ENCODE measurements at places on chromosomes 6 and 20. TPM values are rescaled to one million over a fixed set of nuclear protein-coding genes. Genes with fewer than 3 reads are reported as not detected.
A peak's percentile ranks its signal among the peaks of the same experiment; 100 is the strongest.

COL9A1 gene
- not detected for total RNA-seq

MEA1 gene
- 79.9 TPM for total RNA-seq

OPRL1 gene
- total RNA-seq: 0.15 TPM

DCDC2 gene
- not detected for total RNA-seq

DPPA5 gene
- not detected for total RNA-seq

TP53TG5 gene
- not detected for total RNA-seq

CD109 gene
- 94.5 TPM for total RNA-seq

HLA-DRB1 gene
- total RNA-seq: not detected

IL20RA gene
- 0.23 TPM for total RNA-seq

- no peaks in the 10 kb centered on the region for H3K36me3 ChIP-seq
- peaks cover 26% of the 10 kb centered on the region for H3K27me3 ChIP-seq
- H3K27ac ChIP-seq: no peak overlapping the region
- no peaks in the 10 kb centered on the region for H3K4me1 ChIP-seq
- no peak for DNase-seq
Measured at GRCh38 chr6:43748765-43749164, 21.2 kb upstream of the VEGFA start.

DNA sequence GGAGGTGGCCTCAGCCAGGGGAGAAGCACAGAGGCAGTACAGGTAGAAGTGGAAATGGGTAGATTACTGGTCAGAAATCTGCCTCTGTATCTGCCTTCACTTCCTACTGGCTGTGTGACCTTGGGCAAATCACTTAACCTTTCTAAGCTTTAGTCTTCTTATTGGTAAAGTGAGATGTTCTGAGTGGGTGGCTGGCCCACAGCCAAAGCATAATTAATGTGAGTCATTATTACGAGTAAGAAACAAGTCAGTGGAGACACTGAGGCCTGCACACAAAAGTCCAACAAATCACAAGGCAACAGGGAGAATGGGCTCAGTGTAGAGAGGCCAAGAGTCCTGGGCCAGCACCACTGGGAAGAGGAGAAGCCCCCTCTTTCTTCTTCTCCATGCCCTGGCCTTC, 39.1 kb downstream of the NRN1 start:
- no peak overlapping the region for H3K4me3 ChIP-seq
- peaks cover 16% of the 10 kb centered on the region for H3K4me1 ChIP-seq
- DNase-seq: peak; percentile 52
- H3K36me3 ChIP-seq: no peaks in the 10 kb centered on the region
- no peak overlapping the region for H3K27ac ChIP-seq

DNA sequence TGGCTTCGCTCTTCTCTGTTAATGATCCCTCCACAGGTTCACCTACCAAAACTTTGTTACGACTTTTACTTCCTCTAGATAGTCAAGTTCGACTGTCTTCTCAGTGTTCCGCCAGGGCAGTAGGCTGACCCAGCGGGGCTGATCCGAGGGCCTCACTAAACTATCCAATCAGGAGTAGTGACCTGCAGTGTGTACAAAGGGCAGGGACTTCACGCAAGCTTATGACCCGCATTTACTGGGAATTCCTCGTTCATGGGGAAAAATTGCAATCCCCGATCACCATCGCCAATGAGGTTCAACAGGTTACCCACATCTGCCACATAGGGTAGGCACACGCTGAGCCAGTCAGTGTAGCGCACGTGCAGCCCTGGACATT, 771.4 kb upstream of the DEFB115 start:
- no peak overlapping the region for H3K27ac ChIP-seq
- no peaks in the 10 kb centered on the region for H3K27me3 ChIP-seq
- H3K4me3 ChIP-seq: no peak overlapping the region

DNA sequence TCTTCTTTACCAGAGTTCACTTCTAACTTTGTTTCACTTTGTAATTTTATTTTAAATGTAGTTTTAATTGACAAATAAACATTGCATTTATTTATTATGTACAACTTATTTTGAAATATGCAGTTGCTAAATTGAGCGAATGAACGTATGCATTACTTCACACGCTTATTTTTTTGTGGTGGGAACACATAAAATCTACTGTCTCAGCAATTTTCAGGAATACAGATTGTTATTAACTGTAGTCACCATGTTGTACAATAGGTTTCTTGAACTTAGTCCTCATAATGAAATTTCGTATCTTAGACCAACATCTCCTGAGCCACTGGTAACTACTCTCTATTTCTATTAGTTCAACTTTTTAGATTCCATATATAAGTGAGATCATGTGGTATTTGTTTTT, 46.9 kb downstream of the NKAIN2 start:
- H3K4me1 ChIP-seq: no peaks in the 10 kb centered on the region
- no peaks in the 10 kb centered on the region for H3K36me3 ChIP-seq
- H3K27ac ChIP-seq: no peak overlapping the region
- no peaks in the 10 kb centered on the region for H3K27me3 ChIP-seq

DNA sequence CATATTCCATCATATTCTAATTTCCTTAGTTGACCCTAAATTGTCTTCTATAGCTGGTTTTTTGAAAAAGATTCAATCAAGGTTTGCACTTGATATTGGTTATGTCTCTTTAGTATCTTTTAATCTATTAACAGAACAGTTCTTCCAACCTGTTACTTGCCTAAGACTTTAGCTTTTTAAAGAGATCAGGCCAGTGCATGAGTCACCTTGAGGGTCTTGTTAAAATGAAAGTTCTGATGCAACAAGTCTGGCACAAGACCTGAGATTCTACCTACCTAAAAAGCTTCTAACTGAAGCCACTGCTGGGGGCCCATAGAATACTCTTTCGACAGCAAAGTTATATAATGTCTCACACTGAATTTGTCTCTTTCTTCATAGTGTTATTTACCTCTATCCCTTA, 3.2 kb downstream of the USP45 start:
- H3K27me3 ChIP-seq: no peaks in the 10 kb centered on the region
- H3K4me1 ChIP-seq: peaks cover 28% of the 10 kb centered on the region
- peak; percentile 51 for DNase-seq
- H3K4me3 ChIP-seq: no peak overlapping the region
- peaks cover 15% of the 10 kb centered on the region for H3K36me3 ChIP-seq

GRCh38 chr6:127963495-127963894, 62.6 kb upstream of the THEMIS start:
- no peak for DNase-seq
- H3K4me1 ChIP-seq: no peaks in the 10 kb centered on the region
- H3K36me3 ChIP-seq: peaks cover 23% of the 10 kb centered on the region
- no peak overlapping the region for H3K27ac ChIP-seq
- no peak overlapping the region for H3K4me3 ChIP-seq

DNA sequence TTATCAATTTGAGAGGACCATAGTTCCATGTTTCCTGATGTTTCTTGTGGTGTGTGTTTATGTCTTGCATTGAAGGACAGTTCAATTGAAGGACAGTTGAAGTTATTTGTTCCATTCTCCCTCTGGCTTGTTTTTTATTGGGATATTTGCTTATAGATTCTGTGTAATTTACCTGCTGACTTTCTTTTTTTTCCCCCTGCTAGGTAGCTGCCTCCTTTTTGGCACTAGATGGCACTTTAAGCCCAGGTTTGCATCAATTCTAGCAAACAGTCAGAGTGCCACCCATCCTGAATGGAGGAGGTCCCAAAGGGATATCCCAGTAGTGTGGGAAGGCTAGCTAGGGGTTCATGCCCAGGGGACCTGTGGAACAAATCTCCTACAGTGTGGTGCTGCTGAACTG, 78.1 kb downstream of the CFAP61 start:
- no peaks in the 10 kb centered on the region for H3K4me1 ChIP-seq
- peak overlapping the region; percentile 25 for H3K27ac ChIP-seq
- H3K27me3 ChIP-seq: no peaks in the 10 kb centered on the region

GRCh38 chr6:90338409-90338808, 41.8 kb upstream of the BACH2 start:
- H3K36me3 ChIP-seq: no peaks in the 10 kb centered on the region
- H3K27me3 ChIP-seq: no peaks in the 10 kb centered on the region
- no peak overlapping the region for H3K4me3 ChIP-seq
- H3K4me1 ChIP-seq: peaks cover 7% of the 10 kb centered on the region
- no peak overlapping the region for H3K27ac ChIP-seq
- peak; percentile 34 for DNase-seq

DNA sequence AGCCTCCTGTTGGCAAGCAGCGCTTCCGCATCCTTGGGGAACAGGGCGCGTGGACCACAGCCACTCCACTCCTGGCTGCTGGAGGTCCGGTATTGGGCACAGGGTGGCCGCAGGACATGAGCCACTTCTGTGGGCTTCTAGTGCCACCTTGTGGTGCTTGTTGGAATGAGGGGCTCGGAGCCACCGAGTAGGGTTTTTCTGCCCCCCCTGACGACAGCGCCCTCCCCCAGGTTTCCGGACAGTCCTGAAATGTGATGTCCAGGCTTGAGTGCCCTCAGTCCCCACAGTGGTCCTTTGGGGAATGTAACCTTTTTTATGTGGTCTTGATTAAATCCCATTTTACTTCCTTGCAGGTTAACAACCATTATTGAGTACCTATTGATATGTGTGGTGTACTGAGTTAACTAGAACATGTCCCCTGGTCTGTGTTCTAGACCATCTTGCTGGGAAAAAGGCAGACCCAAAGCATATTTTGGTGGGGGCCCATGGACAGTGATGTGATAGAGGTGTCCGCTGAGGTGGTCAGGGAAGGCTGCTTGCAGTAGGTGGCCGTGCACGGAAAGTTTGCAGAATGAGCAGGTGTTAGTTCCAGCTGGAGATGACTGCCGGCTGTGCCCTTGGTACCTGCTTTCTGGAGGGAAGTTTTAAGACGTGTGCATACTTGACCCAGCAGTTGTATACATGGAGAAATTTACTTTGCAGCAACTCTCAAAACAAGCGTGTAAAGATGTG, 70.0 kb downstream of the PTPN1 start:
- DNase-seq: peak; percentile 58
- H3K27me3 ChIP-seq: no peaks in the 10 kb centered on the region
- no peaks in the 10 kb centered on the region for H3K4me1 ChIP-seq
- no peak overlapping the region for H3K27ac ChIP-seq

DNA sequence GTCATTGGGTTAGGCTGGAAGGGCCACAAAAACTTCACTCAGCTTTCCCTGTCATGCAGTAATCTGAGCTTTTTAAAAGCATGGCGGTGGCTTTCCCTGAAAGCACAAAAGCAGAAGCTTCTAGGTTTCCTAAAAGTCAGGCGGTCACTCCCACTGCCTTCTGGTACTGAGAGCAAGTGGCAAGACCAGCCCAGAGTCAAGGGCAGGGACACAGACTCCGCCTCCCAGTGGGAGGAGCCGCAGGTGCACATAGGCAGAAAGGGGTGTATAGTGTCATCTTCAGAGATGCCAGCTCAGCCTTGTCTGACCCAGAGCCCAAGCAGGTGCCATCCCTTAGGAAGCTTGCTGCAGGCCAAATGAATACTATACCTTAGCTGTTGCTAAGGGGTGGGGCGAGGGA, 18.0 kb upstream of the PACSIN1 start:
- no peak overlapping the region for H3K27ac ChIP-seq
- H3K4me3 ChIP-seq: no peak overlapping the region
- H3K36me3 ChIP-seq: no peaks in the 10 kb centered on the region
- no peaks in the 10 kb centered on the region for H3K4me1 ChIP-seq
- no peaks in the 10 kb centered on the region for H3K27me3 ChIP-seq

- no peaks in the 10 kb centered on the region for H3K36me3 ChIP-seq
- peaks cover 14% of the 10 kb centered on the region for H3K4me1 ChIP-seq
- H3K27ac ChIP-seq: no peak overlapping the region
- DNase-seq: no peak
- H3K4me3 ChIP-seq: no peak overlapping the region
Measured at GRCh38 chr20:45998761-45999160, 9.9 kb upstream of the MMP9 start.

GRCh38 chr20:3080939-3081388, 3.6 kb downstream of the AVP start:
- H3K4me1 ChIP-seq: peaks cover 9% of the 10 kb centered on the region
- peak; percentile 33 for DNase-seq
- H3K36me3 ChIP-seq: no peaks in the 10 kb centered on the region
- H3K27ac ChIP-seq: no peak overlapping the region
- peaks cover 37% of the 10 kb centered on the region for H3K27me3 ChIP-seq
- no peak overlapping the region for H3K4me3 ChIP-seq

- H3K27me3 ChIP-seq: peaks cover 50% of the 10 kb centered on the region
- no peaks in the 10 kb centered on the region for H3K4me1 ChIP-seq
- H3K4me3 ChIP-seq: no peak overlapping the region
- no peak for DNase-seq
- no peak overlapping the region for H3K27ac ChIP-seq
Measured at GRCh38 chr20:62569615-62570014, 72.7 kb upstream of the SLCO4A1 start.

DNA sequence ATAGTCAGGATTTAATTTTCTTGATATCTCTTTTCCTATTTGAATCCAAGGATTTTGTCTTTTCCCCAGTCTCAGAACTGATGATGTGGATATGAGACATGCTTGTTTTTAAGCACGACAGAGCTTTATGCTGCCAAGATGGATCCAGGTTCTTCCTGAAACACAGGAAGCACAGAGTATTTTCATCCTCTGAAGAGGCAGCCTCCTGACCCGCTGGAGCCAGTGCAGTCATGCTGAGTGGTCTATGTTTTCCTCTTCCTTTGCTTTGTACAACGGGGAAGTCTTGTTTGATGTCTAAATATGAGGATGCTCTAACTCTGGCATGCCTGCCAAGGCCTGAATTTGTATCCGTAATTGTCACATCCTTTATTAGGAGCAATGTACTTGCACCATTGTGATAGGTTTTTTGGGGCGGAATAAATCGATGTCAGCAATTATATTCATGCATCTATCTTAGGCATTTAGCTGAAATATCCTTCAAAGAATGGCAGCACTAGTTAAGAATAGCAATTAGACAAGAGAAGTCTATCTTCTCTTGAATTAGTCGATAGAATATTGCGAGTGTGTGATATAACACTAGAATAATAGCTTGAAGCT, 407.1 kb upstream of the JAG1 start:
- H3K27ac ChIP-seq: no peak overlapping the region
- H3K4me1 ChIP-seq: no peaks in the 10 kb centered on the region
- no peak overlapping the region for H3K4me3 ChIP-seq
- no peak for DNase-seq
- H3K36me3 ChIP-seq: no peaks in the 10 kb centered on the region
- H3K27me3 ChIP-seq: no peaks in the 10 kb centered on the region

- no peak overlapping the region for H3K4me3 ChIP-seq
- H3K36me3 ChIP-seq: no peaks in the 10 kb centered on the region
- H3K27ac ChIP-seq: no peak overlapping the region
- H3K27me3 ChIP-seq: no peaks in the 10 kb centered on the region
- DNase-seq: no peak
- no peaks in the 10 kb centered on the region for H3K4me1 ChIP-seq
Measured at GRCh38 chr20:598133-598850, 11.8 kb downstream of the TCF15 start.

DNA sequence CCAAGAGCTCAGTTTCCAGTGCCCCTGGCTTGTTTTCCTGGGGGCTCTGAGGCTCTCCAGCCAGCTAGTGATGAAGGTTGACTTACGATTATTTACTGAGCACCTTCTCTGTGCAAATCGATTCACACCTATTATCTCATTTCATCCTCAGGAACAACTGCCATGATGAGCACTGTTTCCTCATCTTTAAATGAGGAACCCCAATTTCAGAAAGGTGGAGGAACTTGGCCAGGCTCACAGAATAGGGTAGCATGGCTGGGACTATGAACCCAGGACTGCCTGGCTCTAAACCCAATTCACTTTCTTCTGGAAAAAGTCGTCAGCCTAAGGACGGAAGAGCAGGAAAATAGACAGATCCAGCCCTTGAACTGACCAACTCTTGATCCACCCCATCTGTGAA, 3.5 kb upstream of the BPI start:
- no peak overlapping the region for H3K27ac ChIP-seq
- H3K27me3 ChIP-seq: peaks cover 37% of the 10 kb centered on the region
- H3K4me1 ChIP-seq: no peaks in the 10 kb centered on the region
- no peaks in the 10 kb centered on the region for H3K36me3 ChIP-seq
- no peak for DNase-seq

All from MCF 10A (cell line).